ENCODE measurements at places on chromosomes 3 and 15.

- DNase-seq, result no peak
Measured at GRCh38 chr3:46120983-46121382, 87.1 kb downstream of the CCR1 start.

DNA sequence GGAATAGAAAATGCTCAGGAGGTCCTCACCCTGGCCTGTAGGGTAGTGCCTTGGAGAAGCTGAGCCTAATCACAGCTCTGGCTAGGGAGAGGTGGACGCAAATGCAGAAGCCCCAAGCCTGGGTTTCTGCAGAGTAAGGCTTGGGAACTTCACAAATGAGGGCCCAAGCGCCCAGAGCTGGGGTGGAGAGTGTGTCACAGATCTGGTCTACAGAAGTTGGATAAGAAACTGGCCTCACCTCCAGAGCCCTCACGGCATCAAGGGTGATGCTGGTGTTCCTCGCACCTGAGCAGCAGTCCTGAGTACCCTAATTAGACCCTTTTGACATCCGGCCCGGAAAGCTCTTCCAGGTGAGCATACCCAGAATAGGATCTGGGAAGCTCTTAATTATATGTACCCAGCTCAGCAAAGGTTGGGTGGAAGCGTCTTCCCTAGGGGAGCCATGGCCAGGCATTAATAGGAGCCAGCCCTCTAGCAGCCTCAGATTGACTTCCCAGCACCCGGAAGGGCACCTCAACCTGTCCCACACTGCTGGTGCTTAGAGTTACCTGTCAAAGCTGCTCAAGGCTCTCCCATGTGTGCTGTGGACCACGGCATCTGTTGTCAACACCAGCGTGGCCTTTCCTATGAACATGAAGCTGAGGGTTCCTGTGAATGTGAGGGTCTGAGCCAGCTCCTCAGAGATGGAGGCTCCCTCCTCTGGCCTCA lies 31.8 kb downstream of the RBM5 start:
- peak; percentile 16 for DNase-seq

GRCh38 chr3:118791246-118791645 lies 243.4 kb downstream of the IGSF11 start:
- no peak for DNase-seq

DNA sequence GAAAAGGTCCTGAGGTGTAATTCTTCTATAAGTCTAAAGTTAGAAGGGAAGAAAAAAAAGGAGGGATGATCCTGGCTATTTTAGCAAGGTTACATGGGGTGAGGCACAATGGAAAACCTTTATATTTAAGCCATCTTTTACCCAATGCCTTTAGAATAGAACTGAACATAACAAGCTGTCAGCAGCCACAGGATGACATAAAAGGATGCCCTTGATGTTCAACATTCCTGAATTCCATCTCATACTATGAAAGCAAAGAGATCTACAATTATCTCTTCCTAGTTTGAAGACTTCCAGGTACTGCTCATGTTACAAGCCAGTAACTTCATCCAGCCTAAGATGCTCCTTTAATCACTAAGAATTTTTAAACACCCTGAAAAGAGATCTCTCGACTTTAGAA lies 26.9 kb downstream of the NEK10 start:
- no peak for DNase-seq
